ENCODE measurements at places on chromosomes 11 and 22. TPM values are rescaled to one million over a fixed set of nuclear protein-coding genes. Genes with fewer than 3 reads are reported as not detected.
A peak's percentile ranks its signal among the peaks of the same experiment; 100 is the strongest.

Gene CALCB
- not detected for total RNA-seq

Gene OR10W1
- not detected for total RNA-seq

Gene PTPN5
- total RNA-seq: 0.92 TPM

Gene TECTA
- total RNA-seq: 0.39 TPM

- no peak for DNase-seq
Observed at GRCh38 chr11:92765965-92766371, 203.5 kb upstream of the MTNR1B start.

GRCh38 chr11:14269692-14270573, 89.0 kb downstream of the RRAS2 start:
- no peak for DNase-seq

- DNase-seq: no peak
Observed at GRCh38 chr11:33509632-33510031, 191.0 kb downstream of the C11orf91 start.

- no peak for DNase-seq
Observed at GRCh38 chr22:28132466-28132865, 213.4 kb upstream of the PITPNB start.

- DNase-seq: no peak
Observed at GRCh38 chr11:72132646-72133045, 2.9 kb upstream of the FOLR3 start.

- DNase-seq: no peak
Observed at GRCh38 chr22:20761536-20761935, 12.4 kb upstream of the SERPIND1 start.

GRCh38 chr11:47560426-47560825, 5.0 kb upstream of the PTPMT1 start:
- DNase-seq: no peak

DNA sequence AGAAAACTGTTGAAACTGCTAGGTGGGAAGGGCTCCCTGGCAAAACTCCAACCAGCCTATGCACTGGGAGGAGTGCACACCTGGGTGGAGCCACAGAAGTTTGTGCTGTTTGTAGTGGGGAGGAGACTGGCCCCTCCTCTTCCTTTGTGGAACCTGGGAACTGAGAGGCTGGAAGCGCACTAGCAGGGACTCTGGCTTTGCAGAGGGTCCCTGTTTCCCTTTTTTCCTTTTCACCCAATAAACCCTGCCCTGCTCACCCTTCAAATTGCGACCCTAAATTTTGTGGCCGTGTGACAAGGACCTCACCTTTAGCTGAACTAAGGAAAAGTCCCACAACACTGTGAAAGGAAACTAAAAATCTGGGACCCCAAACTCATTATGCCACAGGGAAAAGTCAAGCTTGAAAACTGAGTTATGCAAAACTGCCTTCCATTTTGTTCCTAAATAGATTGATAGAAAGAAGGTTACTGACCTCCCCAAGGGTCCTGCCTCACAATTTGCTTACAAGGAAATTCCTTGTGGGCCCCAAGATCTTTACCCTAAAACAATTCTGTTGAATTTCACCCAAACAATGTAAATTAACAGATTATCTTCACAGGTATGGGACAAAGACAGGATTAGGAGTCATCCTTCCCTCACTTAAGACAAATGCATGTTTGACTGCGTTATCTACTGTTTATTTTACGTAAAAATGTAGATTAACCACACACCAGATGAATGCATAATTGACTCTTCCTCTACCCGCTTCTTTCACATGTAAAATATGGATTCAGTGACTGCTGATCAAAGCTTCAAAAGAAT, 81.0 kb downstream of the SLC36A4 start:
- DNase-seq: peak; percentile 76

DNA sequence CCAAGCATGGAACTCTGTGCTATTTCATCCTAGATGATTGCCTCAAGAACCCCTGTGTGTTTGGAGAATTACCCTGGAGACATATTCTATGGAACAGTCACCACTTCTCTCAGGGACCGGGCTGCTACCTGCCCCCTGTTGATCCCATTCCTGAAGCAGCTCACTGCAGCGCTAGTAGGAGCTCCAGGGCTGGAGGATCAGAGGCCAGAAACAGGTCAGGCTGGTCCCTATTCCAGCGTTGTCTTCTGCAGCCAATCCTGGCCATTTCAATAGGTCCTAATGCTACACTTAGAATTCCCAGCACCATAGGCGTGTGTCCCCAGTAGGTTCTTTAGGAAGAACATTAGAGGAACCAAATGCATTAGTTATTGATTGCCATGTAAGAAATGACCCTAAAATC, 48.9 kb downstream of the BTG4 start:
- no peak for DNase-seq

DNA sequence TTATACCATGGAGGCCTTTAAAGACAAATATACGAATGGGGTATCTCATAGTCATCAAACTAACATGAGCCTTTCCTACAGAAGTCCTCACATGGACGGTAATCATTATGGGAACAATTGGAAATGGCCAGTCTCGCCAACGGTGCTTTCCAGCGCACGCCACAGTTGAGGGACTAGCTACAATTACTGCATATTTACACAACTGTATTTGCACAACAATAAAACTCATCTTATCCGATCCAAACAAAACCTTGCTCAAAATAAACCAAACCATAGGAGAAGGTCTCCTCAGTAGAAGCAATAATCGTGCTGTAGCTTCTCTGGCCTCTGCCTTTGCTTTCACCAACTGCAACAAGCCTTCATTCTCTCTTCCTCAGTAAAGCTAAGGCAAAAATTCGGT, 5.9 kb downstream of the CADM1 start:
- peak; percentile 26 for DNase-seq

DNA sequence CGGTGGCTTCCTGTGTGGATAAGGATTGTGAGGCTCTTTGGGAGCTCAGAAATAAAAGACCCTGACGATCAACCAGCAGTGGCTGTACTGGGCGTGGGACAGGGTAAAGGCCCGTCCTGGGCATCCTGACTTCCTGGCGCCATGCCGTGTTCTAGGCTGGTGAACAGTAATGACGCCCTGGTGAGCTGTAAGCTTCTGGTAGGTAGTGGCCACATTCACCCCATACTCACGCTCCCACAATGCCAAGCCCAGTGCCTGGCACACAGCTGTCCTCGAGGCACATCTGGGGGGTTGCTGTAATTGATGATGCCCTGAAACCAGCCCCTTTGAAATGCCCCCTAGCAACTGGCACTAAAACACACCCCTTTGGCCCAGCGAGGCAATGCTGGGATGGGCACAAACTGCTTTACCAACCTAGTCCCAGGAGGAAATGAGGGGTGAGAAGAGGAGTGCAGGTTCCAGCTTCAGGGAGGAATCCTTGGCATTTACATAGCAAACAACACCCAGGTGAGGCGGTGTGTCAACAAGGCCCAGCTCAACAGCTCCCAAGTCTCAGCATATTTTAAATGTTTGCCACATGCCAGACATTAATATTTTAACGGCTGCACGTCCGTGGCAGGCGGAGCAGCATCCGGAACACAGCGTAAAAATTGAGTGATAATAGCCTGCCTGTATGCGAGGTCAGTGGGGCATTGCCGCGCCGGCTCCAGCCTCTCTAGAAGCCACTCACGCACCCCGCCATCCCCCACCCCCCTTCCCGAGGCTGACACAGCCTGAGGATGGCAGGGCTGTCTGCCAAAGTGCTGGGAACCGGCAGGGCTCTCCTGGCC, 79.3 kb downstream of the DSCAML1 start:
- peak; percentile 59 for DNase-seq

DNA sequence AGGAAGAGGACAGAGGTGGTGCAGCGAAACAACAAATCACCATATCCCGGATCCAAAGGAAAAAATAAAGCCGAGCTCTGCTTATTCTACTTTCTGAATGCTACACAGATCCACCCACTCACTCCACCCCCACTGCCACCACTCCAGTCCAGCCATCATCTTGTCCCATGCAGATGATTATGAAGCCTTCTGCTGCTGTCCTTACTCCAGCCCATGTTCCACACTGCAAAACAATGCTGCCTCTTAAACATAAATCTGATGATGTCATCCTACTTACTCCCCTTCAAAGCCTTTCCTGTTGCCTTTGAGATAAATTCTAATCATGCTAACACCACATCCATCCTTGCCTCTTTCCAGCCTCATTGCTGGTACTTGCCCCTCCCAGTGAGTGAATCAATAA, 6.5 kb upstream of the DRD2 start:
- DNase-seq: no peak

DNA sequence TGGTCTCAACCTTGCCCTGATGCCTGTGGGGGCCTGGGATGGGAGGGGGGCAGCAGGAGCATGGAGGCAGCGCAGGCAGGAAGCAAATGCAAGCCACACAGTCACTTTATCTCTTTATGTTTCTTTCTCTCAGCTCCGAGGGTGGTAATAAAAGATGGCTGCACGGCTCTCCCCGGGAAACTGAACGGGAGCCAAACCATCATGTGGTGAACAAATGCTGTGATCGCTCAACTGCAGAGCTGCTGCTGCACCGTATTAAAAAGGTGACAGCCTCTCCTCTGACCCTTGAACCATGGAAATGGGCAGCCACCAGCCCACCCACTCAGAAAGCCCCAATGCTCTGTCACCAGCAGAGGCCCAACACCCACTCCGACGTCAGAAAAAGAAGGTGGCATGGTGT, 110.0 kb downstream of the TIMP3 start:
- no peak for DNase-seq

- no peak for DNase-seq
Observed at GRCh38 chr11:20474176-20474881, 86.8 kb downstream of the PRMT3 start.

- DNase-seq: no peak
Observed at GRCh38 chr22:42938449-42938848, 76.5 kb downstream of the PACSIN2 start.

GRCh38 chr22:39592081-39593065, 21.8 kb downstream of the CACNA1I start:
- DNase-seq: no peak

DNA sequence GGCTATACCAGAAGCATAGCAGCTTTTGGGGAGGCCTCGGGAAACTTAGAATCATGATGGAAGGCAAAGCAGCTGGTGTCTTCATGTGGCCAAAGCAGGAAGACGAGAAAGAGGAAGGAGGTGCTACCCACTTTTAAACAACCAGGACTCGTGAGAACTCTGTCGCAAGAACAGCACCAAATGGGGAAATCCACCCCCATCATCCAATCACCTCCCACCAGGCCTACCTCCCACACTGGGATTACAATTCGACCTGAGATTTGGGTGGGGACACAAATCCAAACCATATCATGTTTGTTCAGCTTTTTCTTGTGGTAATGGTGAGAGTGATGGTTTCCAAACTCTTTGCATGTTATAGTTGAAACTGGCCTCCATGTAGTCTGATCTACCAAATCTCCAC, 32.5 kb upstream of the OR10D3 start:
- no peak for DNase-seq

DNA sequence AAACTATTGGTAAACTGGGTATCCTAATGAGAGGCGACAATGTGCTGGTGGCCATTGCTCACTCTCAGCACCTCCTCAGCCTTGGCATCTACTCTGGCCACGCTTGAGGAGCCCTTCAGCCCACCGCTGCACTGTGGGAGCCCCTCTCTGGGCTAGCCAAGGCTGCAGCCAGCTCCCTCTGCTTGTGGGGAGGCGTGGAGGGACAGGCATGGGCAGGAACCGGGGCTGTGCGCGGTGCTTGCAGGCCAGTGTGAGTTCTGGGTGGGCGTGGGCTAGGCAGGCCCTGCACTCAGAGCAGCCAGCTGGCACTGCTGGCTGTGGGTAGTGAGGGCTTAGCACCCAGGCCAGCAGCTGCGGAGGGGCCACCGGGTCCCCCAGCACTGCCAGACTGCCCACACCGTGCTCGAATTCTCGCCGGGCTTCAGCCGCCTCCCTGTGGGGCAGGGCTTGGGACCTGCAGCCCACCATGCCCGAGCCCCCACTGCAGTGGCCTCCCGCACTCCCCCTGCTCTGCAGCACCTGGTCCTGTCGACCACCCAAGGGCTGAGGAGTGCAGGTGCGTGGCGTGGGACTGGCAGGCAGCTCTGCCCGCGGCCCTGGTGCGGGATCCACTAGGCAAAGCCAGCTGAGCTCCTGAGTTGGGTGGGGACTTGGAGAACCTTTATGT, 575.9 kb upstream of the ANO3 start:
- no peak for DNase-seq

DNA sequence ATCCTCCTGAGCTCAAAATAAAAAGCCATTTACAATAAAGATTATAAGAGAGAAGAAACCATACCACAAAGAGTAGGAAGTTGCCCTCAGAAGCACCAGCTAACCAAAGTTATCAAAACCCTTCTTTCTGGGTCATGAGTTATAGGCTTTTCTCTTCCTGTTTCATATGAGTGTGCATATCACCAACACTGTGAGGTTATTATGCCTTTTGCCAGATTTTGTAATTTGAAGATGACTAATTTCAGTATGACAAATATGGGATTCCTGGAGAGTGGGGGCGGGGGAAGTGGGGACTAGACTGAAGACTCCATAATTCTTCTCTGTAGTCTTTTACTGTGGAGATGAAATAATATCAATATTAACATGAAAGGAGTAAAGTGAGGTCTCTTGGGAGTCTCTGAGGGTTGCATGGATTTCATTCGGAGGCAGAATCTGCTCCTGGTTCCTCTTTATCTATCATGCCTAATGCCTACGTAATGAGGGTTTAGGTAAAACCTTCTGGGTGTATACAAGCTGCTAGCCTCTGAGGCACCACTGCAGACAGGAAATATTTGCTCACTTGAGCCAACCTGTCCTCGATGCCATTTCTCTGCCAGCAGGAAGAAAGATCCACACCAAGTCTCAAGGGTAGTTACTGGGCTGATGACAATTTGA, 2.1 kb downstream of the LPXN start:
- no peak for DNase-seq

DNA sequence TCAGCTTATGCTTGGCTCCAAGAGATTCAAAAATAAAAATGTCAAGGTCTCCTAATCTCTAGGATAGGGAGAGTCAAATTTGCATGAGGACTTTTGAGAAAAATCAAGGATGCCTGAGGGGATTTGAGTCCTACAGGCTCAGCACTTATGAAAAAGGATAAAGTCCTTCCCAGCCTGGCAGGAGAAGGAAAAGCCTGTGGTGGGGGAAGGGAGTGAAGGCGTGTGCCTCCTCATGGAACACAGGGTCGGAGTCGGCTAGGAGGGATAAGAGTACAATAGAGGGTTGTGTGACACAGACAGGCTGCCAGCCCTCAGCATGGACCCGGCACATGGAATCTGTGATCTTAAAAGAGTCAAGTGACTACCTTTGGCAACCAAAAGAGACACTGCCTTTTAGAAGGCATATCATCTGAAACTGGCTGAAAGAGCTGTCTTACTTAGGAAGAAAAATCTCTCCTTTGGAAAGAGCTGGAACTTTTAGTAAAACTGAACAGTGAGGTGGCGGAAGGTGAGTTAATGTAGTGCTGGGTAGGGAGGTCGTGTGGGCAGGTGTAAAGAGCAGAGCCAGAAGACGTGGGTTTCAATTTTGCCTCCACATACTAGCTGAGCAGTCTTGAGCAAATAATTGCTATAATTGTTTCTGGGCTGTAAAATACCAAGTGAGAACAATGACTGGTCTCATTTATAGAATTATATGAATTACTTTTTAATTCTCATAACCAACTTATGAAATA, 58.8 kb upstream of the RDX start:
- no peak for DNase-seq

GRCh38 chr22:35140879-35141745, 75.2 kb downstream of the ISX start:
- DNase-seq: peak; percentile 91
